GF-D8 (cell line): ENCODE measurements at places on chromosomes 11 and 22.

DNA sequence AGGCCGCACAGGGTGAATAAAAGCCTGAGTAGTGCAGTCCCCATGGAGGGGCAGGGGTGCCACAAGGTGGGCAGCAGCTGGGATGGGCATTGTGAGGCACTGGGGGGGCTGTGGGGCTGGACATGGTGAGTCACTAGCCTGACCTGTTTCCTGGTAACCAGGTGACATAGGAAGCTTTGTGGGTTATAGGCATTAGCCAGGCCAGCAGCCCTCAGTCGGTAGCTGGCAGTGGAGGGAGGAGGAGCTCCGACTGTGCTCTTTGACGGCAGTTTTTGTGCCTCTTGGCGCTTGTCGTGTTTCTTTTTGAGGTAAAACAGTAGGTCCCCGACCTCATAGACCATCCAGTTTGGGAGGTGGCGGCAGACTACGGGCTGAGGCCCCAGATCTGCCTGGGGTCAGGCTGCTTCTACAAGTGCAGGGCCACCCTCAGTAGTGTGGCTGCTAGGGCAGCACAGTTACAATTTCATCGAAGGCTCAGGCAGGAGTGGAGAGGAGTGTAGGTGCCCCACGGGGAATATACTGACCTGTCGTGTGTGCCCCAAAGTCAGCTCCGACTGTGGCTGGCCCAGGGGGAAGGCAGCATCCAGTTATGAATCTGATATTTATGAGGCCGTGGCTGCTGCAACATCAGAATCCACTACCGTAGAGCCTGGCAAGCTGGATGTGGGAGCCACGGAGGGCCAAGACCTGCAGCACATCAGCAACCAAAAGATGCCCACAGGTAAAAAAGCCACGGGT, 107.7 kb downstream of the CRYBB2 start:
- DNase-seq: no peak

- no peak for DNase-seq
These were observed 14.5 kb upstream of the PPARA start for GRCh38 chr22:46135611-46136485.

- DNase-seq: peak; percentile 96
These were observed 2.8 kb downstream of the IL17RA start for GRCh38 chr22:17087498-17088131.

DNA sequence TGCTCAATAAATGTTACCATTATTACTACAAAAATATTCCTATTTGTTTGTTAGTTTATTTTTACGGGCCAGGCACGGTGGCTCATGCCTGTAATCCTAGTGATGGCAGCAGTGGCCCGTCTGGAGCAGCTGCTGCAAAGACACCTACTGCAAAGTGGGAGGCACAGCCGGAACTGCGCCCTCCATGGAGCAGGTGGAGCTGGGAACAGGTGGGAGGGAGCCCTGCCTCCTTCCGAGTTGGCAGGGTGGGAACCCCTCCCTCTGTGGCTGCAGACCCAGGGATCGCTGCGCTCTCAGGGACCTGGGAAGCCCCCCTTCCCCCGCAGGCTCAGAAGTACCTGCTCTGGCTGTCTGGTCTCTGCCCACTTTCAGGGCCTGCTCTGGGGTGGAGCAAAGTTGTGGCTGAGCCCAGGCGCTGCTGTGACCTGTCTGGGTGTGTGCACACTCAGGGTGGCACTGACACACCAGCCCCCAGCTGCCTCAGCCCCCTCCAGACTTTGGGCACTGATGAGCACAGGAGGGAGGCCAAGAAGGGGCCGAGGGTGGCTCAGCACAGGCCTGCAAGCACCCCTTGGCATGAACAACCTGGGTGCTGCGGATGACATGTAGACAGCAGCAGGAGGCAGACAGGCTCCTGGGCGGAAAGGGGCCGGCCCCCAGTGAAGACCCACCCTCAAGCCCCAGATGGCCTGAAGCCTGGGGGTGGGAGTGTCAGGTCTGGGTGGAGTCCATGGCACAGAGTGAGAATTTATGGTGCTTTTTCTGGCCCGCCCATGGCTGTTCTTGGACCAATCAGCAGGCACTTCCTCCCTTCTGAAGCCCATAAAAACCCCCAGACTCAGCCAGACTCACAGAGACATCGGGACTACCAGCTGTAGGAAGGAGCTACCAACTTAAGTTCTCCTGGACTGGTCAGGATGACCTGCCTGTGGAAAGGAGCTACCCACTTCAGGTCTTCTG, 103.7 kb upstream of the CLMP start:
- DNase-seq: no peak

DNA sequence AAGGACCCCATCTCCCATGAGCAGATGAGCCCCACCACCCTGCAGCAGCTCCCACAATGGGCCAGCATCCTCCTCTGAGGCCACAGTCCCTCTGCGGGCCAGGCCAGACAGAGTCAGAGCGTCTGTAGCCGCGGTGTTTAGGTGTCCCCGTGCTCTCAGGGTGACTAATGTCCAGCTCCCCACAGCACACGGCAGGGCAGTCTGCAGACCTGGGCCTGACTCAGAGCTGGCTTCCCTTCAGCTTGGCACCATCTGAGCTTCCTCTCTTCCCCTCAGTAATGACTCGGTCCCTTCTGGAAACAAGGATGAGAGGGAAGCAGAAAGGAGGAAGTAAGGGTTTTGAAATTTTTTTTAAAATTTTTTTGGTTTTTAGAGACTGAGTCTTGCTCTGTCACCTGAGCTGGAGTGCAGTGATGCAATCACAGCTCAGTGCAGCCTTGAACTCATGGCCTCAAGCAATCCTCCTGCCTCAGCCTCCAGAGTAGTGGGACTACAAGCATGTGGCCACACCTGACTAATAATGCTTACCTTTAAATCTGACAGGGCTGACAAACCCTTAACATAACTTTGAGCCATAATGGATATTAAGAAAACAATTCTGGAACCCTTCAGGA, 28.5 kb downstream of the LRRC74B start:
- no peak for DNase-seq

- no peak for DNase-seq
These were observed 151.3 kb downstream of the SHANK2 start for GRCh38 chr11:71101046-71101445.

DNA sequence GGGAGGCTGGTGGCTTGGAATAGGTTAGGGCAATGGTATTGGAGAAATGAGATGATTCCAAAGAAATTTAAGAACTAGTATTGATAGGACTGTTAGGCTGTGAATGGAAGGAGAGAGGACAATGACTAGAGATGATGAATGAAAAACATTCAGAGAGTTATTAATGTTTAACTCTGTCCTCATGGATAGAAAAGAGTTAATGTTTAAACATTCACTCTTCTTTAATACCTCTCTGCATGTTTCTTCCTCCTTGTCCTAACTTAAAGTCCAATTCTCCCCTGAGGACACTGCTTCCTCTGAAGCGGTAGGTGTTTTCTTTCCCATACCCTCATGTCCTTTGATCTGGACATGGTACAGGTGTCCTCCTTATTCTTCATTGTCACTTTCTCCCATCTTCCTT, 13.4 kb downstream of the CHEK1 start:
- no peak for DNase-seq

DNA sequence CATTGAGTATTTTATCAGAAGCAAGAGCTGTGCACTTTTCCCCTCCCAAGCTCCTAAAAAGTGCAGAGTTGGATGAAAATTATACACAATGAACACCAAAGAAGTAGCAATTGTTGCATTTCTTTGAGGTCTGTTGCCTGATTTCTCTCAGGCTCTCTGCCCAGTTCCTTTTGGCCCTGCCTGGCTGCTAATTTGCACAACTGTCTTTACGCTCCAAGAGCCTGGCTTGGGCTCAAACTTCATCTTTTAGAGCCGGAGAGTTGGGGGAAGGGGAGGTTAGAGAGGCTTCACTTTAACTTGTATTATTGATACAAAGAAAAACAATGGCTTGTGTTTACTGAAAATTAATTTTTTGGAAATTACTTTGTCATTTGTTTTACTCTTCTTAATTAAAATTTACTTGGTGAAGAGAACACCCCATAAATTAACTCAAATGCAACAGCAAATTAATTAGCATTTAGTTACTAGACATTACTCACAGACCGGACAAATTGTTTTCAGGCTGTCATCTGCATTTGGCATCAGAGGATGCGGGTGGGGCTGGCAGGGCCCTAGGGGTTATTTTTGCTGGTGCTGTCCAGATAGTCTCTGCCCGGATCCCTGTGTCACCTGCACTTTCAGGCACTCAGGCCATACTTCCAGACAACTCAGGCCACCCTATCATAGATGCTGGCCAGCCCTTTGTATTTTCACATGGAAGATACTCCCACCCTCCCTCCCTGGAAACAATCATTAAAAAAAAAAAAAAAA, 407.3 kb downstream of the NXPE2 start:
- DNase-seq: no peak

DNA sequence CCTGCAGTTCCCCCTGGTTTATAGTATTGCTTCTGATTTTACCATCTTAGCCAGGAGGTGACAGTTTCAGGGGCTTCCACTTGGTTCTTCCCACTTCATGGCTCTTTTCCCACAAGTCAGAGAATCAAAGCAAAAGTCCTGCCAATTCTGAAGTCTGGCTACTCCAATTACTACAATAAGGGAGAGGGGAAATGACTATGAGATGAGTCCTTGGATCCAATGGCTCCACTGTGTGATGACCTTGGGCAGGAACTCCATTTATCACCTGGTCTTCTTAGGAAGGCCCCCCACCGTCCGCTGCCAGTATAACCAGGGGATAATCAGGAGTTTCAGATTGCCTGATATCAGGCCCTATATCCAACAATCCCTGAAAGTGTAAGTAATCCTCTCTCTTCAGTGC, 31.6 kb upstream of the CCND1 start:
- no peak for DNase-seq

DNA sequence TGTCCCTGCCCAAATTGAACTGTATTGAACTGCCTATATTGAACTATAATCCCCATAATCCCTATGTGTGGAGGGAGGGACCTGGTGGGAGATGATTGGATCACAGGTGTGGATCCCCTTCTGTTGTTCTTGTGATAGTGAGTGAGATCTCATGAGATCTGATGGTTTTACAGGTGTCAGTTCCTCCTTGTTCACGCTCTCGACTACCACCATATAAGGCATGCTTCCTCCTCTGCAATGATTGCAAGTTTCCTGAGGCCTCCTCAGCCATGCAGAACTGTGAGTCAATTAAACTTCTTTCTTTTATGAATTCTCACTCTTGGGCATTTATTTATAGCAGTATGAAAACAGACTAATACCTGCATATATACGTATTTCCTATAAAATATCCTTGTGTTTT, 206.5 kb upstream of the PDGFD start:
- DNase-seq: no peak

DNA sequence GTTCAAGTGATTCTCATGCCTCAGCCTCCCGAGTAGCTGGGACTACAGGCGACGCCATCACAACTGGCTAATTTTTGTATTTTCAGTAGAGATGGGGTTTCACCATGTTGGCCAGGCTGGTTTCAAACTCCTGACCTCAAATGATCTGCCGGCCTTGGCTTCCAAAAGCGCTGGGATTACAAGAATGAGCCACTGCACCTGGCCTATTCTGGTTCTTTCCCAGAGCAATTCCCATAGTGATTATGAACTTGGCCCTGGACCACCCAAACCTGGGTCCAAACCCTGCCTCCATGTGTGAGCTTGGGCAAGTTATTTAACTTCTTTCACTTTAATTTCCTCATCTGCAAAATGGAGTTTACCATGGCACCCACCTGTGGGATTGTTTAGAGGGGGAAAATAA, 61.5 kb upstream of the HEPHL1 start:
- no peak for DNase-seq

GRCh38 chr11:88354912-88355311, 17.4 kb upstream of the CTSC start:
- DNase-seq: peak; percentile 59

DNA sequence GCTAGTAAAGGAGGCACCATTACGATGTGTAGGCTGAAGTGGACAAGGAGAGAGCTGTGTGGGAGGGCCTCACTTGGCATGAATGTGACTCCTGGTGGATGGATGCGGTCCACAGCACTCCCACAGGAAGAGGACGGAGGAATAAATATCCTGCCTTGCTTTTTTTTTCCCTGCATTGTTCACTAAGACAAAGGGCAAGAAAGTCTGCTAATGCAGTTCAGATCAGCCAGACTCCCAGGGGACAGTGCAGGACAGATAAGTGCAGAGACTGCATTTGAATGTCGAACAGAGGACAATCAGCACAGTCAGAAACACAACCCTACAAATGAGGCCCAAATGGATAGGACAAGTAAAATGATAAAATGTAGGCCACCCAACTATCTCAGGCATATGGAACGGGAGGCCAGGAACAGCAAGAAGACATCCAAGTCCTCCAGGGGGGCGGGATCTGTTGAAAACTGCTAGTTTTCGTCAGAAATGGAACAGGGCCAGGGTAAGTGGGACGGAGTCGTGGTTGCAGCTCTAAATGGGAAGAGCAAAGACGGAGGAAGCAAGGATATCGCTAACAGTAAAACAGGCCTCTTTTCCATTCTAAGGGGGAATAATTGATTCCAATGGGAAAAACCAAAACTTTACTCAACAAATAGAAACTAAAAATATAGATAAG, 25.2 kb upstream of the OR8B8 start:
- no peak for DNase-seq

DNA sequence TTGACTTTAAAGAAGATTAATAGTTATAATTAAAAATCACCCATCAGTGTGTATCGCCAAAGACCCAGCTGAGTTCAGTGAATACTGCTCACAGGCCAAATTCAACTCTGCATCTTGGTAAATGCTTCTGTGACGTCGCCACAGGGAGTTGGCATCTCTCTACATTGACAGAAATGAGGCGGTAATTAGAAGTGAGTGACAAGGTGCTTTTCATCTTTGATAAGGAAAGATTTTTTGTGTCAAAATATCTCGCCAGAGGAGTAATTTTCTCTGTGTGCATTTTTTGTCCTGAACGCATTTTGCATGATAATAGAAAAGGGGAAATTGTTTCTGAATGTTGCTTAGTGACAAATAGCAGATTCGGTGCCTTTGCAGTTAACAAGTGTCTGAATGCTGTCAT, 345.8 kb downstream of the CNTN5 start:
- no peak for DNase-seq

GRCh38 chr11:44868021-44868420, 82.7 kb downstream of the TP53I11 start:
- no peak for DNase-seq

- peak; percentile 47 for DNase-seq
These were observed 17.2 kb downstream of the CLDN25 start for GRCh38 chr11:113796663-113797259.

GRCh38 chr11:5297721-5298323, 3.9 kb downstream of the OR51B4 start:
- no peak for DNase-seq

DNA sequence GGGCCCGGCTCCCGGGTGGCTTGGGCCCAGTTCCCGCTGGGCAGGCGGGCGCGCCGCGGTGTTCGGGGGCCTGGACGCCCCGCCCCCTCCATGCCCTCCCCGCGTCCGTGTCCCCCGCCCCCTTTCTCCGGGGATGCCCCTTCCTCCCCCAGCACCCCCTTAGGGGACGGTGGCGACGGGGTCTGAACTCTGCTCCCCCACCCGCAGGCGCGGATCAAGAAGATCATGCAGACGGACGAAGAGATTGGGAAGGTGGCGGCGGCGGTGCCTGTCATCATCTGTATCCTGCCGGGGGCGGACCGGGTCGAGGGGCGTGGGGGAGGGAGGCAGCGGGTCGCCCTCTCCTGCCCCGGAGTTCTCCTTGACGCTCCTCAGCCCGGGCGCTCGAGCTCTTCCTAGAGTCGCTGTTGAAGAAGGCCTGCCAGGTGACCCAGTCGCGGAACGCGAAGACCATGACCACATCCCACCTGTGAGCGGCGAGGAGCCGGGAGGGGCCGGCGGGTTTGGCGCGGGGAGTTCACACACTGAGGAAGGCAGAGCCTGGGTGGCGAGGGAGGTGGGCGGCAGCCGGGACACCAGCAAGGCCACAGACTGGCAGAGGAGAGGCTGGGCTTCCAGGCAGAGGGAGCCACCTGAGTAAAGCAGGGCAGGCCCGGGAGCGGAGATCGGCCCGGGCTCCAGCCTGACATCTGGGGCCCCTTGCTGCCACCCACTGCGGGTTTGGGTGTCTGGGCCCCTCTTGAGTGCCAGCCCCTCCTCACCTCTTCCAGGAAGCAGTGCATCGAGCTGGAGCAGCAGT, 546 bp downstream of the DRAP1 start:
- no peak for DNase-seq
